RWPE2 (cell line): ENCODE measurements at places on chromosomes 2 and 18.

DNA sequence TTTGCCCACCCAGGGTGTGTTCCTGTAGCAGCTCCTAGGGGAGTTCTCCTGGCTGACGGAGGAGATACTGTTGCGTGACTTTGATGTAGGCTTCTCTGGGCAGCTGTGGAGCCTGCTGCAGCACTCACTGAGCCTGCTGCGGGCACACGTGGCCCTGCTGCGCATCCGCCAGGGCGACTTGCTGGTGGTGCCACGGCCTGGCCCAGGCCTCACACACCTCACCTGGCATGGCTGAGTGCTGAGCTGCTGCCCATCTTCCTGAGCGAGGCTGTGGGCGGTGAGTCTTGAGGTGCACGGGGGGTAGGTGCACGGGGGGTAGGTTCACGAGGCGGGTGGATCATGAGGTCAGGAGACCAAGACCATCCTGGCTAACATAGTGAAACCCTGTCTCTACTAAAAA, 191.7 kb downstream of the ANKRD36C start:
- no peak for DNase-seq

- DNase-seq = no peak
Measured at GRCh38 chr2:109211315-109211714, 82.3 kb downstream of the SH3RF3 start.

DNA sequence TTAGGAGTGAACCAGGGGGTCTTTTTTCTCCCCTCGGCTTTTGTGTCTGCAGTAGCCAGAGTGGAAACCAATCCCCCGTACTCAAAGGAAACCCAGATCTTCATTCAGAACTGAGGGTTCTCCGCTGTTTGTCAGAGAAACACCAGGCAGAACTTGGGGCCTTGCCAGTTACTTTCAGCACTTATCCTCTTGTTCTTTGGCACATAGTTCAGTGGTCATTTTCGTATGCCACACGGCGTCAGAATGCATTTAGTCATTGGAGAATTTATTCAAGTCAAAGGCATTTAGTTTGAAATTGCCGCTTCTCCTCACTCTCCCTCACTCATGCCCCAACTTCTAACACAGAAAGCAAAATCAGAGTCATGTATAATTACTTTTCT, 102.9 kb downstream of the CABLES1 start:
- DNase-seq = no peak

- DNase-seq = no peak
Measured at GRCh38 chr2:200762127-200762526, 49.6 kb upstream of the BZW1 start.

DNA sequence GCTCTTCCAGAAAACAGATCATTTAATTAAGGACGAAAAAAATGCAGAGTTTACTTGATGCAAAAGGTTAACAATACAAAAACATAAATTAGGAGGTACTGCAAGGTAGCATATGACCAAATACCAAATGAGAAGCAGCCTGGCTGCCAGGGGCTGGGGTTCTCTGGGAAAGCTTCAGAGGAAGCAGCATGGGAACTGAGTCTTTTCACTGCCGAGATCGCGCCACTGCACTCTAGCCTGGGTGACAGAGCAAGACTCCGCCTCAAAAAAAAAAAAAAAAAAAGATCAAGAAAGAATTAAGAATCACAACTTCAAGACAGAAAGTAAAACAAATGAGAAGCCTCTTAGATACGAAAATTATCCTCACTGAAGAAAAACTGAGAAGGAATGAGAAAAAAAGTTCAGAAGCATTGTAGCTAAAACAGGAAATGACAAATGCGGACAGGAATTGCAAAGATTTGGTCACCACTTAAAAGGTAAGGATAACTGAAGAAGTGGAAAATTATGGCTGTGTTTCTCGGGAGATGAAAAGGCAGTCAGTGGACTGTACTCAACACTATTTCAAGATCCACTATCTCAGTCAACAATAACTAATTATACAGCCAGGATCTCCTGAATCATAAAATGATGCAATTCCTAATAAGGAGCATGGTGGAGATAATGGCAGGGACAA, 4.3 kb downstream of the SEPTIN10 start:
- DNase-seq = no peak

DNA sequence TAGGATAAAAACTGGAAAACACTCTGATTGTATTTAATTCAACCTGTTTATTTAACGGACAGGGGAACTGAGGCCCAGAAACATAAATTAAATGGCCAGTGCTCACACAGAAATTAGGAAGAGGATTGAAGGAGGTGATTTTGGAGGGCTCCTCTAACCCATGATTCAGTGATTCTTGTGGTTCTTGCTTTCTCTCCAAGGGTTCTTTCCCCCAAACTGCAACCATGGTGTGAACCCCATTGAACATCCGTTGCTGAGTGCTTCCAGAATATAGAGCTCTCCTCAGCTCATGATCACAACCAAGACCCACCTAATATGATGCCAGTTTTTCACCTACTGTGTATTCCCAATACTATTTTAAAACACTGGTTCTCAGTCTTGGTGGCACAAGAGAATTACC, 41.4 kb downstream of the BMP10 start:
- DNase-seq = no peak

DNA sequence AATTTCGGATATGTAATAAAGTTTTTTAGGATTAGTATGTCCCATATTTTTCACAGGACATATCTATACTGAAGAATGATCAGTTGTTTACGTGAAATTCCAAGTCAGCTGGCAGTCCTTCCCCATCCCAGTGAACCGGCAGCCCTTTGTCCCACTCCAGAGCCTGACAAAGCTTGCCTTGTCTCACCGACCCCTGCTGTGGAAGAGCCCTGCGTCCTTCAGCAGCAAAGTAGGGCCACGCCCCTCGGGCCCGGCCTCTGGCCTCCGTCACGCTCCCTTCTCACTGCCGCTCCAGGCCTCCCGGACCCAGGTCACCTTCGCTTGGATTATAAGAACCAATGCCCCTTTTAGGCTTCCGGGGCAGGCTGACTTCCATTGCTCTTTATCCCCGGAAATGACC, 89.8 kb upstream of the TGIF1 start:
- no peak for DNase-seq

DNA sequence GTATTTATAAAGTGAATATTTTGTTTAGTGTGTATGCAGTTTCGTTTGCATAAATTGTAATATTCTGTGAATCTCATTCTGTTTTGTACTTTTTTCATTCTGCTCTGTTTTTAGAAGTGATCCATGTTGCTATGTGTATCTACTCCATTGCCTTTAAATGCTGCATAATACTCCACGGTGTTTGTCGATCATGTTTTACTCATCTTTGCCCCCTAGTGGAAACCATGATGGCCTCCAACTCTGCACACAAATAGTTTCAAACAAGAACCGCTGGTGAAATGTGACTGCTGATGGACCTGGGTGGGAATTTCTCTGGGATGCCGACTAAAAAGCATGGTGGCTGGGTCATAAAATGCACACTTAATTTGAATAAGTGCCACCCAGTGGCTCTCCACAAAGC, 32.0 kb upstream of the SKOR2 start:
- DNase-seq = no peak

- DNase-seq = no peak
Measured at GRCh38 chr2:234204480-234204879, 154.0 kb downstream of the SPP2 start.

GRCh38 chr2:131037398-131038257, 55.6 kb downstream of the FAM168B start:
- DNase-seq = no peak

DNA sequence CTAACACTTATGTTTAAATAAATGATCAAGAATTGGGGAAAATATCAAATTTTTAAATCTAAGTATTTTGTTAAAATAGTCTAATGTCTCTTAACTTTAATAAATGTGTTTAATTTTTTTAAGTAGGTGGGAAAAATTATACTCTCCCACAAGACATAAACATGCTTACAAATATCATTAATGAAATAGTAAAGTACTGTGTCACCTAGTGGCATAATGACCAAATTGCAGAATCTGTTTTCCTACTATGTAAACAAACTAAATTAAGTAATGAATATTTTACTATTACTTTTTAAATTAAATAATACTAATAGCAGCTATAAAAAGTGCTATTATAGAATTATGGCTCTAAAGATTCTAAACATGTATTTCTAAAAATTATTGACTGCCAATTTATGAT, 52.0 kb upstream of the CHAC2 start:
- no peak for DNase-seq

GRCh38 chr2:234420408-234420807, 76.5 kb downstream of the ARL4C start:
- no peak for DNase-seq

GRCh38 chr2:173941567-173941966, 23.6 kb downstream of the SP3 start:
- no peak for DNase-seq

DNA sequence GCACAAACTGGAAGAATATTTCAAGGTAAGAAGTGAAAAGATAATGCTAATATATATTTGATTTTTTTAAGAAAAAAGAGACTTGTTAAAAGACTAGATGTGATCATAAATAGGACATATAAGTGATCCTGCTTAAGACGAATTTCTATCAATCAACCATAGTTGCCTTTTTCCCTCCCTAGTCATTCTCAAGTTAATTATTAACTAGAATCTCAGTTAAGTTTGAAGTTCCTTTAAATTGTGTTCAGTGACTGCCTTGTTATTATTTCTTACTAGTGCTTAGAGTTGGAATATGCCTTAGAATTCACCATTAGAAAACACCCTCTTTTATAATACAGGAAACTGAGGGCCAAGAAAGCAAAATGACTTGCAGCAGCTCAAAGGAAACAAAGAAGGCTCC, 141.5 kb upstream of the SP5 start:
- DNase-seq = no peak

- DNase-seq = no peak
Measured at GRCh38 chr2:54429811-54430551, 26.1 kb upstream of the SPTBN1 start.

GRCh38 chr2:68861330-68861729, 9.9 kb downstream of the BMP10 start:
- DNase-seq = no peak

DNA sequence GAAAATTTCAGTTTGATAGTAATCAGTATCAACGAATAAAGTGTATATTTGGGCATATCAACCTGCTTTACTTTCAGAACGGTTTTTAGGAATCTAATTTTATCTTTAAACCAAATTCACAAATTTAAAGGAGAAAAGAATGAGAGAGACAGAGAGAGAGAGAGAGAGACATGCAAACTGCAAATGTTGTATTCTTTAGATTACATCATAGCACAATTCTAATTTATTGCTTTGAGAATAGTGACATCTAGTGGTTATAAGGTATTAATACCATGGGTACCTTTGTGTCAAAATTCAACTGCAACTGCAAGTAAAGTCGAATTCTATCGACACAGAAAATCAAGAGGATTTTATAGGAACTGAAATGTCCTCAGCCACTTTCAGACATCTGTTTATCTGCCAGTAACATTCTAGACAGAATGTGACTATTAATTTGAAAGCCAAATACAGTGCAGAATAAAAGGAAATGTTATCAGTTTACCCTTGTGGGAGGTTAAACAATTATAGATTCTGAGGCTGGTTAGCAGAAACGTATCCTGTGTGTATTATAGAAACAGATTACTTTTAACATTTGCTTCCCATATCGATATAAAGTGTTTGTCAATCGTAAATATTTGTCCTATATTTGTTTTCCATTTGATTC, 529.8 kb upstream of the VRK2 start:
- DNase-seq = no peak

DNA sequence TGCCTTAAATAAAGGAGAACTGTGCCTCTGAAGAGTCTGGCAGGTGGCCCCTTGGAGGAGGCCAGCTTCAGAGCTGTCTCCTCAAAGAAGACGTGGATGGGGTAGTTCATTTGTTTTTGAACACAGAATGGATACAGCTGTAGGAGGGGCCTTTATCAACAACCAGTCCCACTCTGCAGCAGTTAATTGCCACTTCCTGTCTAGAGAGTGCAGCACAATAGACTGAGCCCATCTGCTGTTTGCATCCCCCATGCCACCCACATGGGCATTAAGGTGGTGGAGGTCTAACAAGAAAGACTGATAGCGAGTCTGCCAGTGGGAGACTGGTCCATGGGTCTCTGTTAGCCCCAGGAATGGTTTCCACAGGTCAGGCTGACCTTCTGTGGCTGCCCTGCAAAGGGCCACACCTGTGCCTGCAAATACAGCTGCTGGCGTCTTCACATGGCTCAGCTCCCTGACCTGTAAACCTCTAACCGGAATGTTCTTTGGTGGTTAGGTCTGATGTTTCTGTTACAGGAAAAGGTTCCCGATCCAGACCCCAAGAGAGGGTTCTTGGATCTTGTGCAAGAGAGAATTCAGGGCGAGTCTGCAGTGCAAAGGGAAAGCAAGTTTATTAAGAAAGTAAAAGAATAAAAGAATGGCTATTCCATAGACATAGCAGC, 153.3 kb upstream of the ITGA6 start:
- DNase-seq = no peak

DNA sequence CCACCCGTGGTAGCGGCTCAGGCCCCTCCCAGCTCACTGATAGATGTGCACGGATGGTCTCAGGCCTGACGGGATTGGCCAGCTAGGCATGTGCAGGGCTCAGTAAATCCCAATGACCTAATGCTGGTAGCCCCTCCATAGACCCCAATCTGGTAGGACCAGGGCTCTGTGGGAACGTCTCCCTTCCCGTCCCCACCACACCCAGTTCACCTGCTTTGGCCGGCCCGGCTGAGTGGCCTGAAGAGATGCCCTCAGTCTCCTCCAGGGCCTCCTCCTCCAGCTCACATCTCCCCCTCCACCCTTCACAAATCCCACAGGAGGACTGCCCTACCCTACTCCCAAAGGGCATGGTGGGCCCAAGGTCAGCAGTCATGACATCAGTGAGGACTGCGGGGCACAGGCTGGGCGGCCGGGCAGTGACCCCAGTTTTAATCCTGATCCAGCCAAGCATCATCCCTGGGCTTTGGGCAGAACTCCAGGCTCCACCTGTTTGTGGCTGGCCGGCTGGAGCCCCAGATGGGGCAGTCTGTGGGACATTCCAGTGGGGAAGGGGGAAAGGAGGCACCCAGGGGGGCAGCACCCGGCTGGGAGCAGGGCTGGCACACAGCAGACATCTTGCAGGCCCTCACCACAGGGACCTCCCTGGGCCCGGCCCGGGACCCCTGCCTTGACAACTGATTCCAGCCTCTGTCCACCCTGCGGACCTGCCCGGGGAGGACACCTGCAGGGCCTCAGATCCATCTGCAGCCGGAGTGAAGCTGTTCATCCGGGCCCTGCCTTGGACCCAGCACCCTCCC, 2.3 kb downstream of the KIF1A start:
- no peak for DNase-seq

GRCh38 chr18:41465386-41465785, 489.6 kb upstream of the PIK3C3 start:
- no peak for DNase-seq

GRCh38 chr18:8711736-8712135, 6.4 kb downstream of the MTCL1 start:
- no peak for DNase-seq

- DNase-seq = no peak
Measured at GRCh38 chr2:18903750-18904149, 314.4 kb upstream of the NT5C1B start.

- DNase-seq = no peak
Measured at GRCh38 chr2:231169488-231169887, 28.9 kb upstream of the ARMC9 start.
